Skin of body (tissue), 3 donors: ENCODE measurements at places on chromosomes 5 and 9. TPM values are rescaled to one million over a fixed set of nuclear protein-coding genes. Genes with fewer than 3 reads are reported as not detected.

The IL4 gene
- not detected for total RNA-seq

DNA sequence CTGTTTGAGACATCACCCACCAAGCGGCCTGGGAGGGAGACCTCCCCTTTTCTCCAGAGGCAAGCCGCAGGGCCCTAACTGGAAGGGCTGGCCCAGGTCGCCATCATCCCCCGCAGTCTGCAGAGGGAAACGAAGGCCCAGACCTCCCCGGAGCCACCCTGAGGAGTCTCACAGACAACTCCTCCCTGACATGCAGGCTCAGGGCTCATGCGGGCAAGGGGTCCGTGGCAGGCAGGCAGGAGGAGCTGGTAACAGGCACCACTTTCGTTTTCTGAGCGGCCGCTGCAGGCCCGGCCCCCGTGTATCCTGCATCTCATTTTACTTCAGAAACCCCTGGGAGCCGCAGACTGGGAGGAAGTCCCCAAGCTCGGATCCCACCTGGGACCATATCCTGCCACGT lies 192.0 kb upstream of the PPP1R26 start:
- DNase-seq: no peak

DNA sequence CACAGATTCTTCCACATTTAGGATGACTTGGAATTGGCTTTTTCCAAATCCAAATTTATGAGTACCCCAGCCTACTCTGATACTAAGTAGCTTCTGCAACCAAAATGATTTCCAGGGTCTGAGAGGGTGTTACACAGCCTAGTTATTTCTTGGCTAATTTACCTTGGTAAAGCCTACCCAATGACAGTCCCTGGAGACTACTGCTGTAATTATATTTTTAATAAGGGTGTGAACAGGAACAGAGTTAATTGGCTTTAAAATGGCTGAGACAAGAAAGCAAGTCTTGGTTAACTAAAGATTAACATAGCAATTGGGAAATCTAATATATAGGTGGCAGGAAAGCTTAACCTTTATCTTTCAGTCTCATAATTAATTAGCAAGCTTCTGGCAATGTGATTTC lies 9.3 kb downstream of the PRLR start:
- no peak for DNase-seq

GRCh38 chr5:10409504-10409903 lies 32.2 kb upstream of the ROPN1L start:
- DNase-seq: no peak

DNA sequence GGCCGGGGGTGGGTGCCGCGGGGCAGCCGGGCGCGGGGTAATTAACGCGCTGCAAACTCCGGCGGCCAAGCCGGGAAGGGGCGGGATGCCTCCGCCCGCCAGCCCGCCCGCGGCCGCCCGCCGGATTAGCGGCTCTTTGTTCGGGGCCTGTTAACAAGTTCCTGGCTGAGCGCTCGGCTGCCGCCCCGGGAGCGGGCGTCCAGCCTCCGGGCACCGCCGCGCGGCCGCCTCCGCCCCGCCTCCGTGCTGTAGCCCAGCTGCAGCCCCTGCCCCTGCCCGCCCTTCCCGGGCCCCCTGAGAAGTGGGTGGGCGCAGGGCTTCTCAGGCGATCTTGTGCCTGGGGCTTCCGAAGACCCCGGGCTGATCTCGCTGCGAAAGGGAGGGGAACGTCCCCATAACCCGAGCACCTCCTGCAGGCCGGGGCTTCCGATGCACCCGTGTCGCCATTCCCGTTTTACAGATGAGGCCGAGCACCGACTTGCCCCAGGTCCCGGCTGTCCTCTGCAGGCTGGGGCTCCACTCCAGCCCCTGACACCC lies 7.5 kb downstream of the UNC5A start:
- no peak for DNase-seq
